Foreskin fibroblast (primary cell): ENCODE measurements at places on chromosomes 11 and 22.
A peak's percentile ranks its signal among the peaks of the same experiment; 100 is the strongest.

- no peak for DNase-seq
Measured at GRCh38 chr22:19638282-19639015, 75.9 kb upstream of the SEPTIN5 start.

DNA sequence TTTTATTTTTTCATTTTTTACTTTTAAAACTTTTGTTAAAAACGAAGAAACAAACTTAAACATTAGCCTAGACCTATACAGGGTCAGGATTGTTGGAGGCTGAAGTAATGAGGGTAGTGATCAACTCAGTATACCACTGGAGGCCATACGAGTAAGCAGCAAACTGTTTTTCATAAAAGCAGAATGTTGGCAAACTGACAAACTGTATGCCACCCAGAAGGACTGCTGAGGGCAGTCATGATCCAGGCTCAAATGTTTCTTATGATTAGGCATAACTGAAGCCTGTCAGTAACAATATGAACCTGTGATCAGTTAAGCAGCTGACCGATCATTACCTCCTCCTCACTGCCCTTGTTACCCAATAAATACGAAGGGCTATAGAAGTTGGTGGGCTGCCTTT is 10.2 kb upstream of the SC5D start:
- DNase-seq: peak; percentile 29

DNA sequence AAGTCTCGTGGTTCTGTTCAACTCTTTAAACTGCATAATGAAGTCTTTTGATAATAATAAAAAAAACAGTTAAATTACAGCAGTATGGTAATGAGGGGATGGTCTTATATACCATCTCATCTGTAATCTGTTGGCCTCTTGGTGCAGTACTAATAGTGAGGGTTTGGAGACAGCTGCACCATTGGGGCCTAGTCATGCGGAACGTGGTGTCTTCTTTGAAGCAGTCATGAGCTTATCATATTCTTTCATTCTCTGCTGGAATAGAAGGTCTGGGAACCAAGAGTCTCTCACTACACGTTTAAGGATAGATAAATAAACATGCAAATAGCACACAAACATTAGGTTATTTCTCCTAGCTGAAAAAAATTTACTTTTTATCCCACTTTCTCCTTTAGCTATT is 40.9 kb upstream of the OR9Q1 start:
- DNase-seq: no peak

- no peak for DNase-seq
Measured at GRCh38 chr22:18000441-18001039, 23.8 kb downstream of the MICAL3 start.

DNA sequence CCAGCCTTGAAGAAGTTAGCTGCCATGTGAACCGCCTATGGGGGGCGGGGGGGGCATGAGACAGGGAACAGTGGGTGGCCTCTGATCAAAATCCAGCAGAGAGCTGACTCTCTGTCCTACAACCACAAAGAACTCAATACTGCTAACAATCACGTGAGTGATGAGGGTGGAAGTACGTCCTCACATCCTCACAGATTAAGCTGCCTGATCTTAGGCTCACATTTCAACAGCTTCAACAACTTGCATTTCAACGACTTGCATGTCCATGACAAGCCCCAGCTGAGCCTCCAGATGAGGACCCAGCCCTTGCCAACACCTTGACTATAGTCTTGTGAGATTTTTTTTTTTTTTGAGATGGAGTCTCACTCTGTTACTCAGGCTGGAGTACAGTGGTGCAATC is 51.6 kb downstream of the CLMP start:
- DNase-seq: no peak

DNA sequence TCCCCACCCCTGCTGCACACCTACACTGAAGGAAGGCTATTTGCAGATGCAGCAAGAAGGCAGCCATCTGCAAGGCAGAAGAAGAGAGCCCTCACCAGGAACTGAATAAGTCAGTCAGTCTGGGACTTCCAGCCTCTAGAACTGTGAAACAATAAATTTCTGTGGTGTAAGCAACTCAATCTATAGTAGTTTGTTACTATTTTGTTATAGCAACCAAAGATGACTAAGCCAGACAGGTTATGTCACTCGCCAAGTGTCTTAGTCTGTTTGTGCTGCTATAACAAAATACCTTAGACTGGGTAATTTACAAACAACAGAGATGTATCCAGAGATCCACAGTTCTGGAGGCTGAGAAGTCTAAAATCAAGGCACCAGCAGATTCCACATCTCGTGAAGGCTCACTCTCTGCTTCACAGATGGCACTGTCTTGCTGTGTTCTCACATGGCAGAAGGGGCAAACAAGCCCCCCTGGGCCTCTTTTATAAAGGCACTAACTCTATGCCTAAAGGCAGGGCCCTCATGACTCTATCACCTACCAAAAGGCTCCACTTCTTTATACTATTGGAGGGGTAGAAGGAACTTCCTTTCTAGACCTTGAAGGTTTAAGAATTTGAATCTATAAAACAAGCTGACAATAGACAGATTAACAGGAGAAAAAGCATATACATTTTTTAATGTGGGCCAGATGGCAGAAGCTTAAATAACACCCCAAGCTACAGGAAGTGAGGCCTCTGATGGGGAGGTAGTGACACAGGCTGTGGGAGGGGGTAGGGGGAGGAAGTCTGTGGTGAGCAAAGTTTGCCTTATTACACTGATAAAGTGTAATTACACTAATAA is 12.3 kb downstream of the APOL6 start:
- DNase-seq: no peak

DNA sequence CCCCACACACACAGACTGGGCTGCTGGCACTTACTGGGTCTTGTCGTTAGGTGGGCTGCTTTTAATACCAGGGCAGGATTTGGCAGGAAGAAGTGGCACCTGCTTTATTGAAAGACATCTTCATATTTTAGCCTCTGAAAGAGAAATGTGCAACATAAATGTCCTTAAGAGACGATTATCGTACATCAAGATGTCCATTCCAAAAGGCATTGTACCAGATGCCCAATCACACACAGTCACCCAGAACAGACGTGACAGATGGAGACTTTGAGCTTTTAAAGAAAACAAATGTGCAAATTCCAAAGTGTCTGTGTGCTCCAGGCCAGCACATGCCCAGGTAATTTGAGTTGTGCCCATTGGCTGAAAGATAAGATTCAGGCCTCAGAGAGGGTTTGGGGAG is 155.7 kb downstream of the RRAS2 start:
- no peak for DNase-seq

DNA sequence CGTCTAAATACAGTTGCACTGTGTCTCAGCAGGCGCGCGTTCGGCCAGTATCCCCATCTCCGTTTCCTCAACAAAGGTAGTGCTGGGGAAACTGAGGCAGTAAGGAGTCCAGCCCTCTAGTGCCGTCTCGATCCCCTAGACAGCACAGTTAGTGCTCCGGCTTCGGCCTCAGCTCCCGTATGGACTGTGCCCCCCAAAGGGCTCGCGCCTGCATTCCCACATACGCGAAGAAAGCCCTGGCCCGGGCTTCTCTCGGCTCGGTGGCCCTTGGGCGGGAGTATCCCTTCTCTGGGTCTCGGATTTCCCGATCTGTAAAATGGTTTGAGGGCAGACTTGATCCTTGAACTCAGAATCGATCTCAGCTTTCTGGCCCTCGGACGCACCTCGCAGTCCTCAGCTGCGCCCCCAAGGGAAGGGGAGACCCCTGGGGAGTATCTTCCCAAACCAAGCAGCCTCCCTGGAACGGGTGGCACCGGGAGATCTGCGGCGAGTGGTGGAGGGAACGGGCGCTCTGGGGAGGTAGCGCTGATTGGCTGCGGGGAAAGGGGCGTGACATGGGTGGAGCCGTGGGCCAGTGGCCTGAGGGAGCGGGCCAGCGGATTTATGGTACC is 759 bp upstream of the PEX16 start:
- peak; percentile 92 for DNase-seq

- DNase-seq: no peak
Measured at GRCh38 chr11:126868741-126869140, 131.8 kb downstream of the KIRREL3 start.

DNA sequence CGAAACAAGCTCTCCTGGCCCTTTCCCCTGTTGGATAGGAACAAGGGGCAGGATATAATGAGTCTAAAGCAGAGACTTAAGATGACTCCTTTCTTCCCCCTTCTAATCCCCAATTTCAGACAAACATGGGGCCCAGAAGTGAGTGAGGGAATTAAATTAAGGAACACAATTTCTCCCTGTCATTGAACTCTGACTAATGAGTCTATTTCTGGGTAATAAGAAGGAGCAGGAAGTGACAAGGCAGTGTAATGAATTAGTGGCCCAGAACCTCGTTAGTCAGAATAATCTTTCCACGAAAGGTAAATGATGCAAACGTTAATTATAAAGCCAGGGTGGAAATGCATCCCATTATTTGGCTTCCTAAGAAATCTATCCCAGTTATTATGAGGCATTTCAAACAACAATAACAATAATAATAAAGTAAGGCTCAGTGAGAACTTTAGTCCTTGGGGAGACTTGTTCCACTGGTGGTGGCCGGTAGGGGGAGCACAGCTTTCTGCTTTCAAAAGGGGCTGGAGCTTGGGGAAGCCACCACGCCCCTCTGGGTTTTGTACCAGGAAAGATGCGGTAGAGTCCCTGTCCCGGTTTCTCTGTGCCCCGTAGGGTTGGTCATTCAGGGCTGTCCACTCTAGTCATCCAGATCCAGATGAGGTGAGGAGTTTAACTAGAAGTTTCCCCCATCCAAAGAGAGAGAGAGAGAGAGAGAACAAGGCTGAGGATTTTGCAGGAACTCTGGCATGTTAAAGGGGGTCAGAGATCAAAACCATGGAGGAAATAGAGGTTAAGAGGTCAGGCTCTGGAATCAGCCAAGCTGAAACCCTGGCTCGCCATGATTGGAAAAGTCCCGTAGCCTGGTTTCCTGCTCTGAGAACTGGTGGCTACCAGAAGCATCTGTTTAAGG is 298.3 kb downstream of the NTM start:
- peak; percentile 50 for DNase-seq

DNA sequence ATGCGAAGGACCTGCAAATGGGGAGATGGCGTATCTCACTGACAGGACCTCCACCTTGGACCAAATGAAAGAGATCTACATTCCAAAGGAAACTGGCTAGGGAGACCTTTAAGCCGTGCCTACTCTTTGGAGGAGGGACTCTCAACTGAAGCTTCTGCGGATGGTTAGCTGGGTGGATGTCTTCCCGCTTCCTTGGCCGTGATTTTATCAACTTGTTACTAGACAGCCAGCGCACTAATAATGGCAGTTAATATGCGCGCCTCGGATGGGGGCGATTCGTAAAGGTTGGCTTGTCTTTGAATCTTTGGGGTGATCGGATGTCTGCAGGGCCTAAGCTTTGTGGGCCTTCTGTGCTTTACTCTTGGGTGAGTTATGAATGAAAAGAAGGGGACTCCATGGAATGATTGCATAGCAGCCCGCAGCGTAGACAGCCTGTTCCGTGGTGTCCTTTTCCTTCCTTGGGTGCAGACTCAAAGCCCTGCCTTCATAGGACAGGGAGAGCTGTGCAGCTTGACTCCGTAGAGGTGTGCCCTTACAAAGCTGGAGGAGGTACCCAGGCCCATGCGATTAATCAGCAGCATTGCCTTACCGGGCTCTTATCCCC is 1.5 kb downstream of the ZNRF3 start:
- no peak for DNase-seq

DNA sequence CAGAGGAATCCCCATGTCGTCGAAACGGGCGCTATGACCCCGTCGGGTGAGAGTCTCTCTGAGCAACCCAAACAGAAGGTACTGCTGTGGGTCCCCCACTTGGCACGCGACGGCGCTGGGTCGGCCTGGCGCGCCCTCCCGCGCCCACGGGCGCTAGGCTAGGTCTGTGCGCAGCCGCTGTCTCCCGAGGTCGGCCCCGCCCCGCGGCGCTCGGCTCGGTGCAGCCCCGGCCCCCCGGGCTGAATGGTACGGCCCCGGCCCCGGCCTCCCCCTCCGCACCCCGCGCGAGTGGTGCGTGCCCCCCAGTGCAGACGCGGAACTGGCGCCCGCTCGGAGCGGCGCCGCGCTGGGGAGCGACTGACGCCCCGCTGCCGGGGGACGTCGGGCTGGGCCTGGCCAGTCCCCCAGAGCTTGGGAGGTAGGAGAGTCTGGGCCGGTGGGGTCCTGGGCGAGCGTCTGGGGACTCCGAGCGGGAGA is at the start of gene MADD:
Gene MADD (plus strand): TSS at position 305 of the 477 bp plus-strand sequence.
- DNase-seq: peak; percentile 86

DNA sequence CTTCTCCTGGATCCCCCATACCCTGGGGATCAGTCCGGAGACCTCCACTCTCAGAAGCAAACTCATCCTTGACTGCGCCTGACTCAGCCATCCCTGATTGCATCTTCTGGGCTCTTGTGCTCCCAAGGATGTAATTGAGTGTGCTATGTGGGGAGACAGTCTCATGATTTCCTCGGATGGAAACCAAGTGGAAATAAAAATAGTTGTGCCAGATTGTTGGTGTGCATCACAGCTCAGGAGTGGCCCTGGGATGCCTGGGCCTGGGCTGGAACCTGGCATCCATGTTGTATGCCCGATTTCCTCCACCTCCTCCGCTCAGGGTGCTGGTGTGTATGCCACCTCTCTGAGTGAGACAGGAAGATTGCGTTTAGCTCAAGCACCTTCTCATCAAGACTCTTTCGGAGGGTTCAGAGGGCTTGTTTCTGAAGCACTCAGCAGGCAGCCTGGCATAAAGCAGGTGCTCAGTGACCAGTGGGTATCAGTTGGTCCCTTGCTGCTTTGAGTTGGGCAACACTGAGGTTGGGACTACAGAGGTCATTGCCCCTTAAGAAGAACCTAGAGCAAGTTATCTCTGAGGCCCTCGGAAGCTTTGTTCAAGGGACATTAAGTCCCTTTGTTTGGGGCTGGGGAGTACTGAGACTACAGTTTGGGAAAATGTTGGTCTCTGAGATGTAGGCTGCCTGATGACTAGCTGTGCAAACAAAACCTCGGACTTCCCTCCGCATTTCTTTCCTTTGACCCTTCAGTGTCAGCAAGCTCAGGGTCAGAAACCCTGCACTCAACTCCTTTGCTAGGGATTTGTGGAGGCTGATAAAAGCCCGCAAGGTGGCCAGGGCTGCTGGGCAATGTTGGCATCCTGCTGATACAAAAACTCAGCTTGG is 24.8 kb upstream of the MICAL2 start:
- DNase-seq: no peak

GRCh38 chr11:66978717-66979116 is 3.6 kb downstream of the C11orf86 start:
- no peak for DNase-seq

DNA sequence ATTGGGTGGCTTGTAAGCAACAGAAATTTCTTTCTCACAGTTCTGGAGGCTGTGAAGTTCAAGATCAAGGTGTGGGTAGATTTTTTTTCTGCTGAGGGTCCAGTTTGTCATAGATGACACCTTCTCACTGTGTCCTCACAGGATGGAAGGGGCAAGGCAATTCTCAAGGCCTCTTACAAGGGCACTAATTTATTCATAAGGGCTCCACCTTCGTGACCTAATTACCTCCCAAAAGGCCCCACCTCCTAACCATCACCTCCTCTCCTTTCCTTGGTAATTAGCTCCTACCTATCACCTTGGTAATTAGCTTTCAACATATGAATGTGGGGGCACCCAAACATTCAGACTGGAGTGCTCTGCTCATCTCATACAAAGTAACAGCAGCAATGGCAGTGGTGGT is 92.3 kb upstream of the CD44 start:
- no peak for DNase-seq

- no peak for DNase-seq
Measured at GRCh38 chr11:128575961-128576350, 11.4 kb downstream of the ETS1 start.

- peak; percentile 90 for DNase-seq
Measured at GRCh38 chr11:64850979-64851567, 6.6 kb upstream of the CDC42BPG start.

- no peak for DNase-seq
Measured at GRCh38 chr11:123458501-123458900, 28.4 kb downstream of the GRAMD1B start.
